ENCODE measurements at places on chromosomes 13 and 19.
A peak's percentile ranks its signal among the peaks of the same experiment; 100 is the strongest.

GRCh38 chr13:48879432-48879831, 96.3 kb upstream of the FNDC3A start:
- no peak for DNase-seq

GRCh38 chr19:30155381-30156200, 213.6 kb downstream of the URI1 start:
- DNase-seq = no peak

DNA sequence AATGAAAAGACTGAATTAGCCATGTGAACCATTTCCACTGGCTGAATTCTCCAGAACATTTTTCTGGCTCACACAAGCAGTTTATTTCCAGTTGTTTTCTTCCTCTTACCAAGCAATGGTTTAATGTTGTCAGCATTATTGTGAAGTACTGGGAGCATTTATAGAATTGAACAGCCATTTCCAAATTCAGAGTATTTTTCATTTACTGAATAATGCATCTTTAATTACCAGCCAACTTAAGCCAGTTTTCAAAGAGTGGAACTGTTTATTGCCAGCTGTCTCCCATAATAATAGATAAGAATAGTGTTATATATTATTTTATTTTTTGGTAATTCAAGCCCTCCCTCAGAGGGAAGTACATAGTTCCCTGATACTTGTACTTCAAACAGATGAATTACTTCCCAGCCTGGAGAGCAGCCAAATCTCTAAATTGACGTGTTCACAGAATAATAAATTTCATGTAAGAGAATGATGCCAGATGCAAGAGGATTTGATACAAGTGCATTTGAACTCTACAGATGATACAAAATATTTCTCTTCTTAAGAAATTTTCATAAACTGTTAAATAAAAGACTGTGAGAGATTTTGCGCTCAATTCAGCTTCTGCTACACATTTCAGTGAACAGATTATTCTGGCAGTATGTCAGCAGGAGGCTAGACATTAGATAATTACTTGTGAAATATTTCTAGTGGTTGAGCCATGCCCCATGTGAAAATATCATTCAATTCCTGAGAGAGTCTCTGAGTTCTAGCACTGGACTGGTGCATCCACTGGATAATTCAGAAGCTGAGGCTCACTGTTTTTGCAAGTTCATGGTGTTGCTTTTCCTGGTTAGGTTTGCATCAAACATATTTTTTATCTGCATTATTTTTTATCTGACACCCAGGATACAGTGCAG, 315.9 kb downstream of the SLC7A1 start:
- no peak for DNase-seq

- no peak for DNase-seq
These were observed 17.4 kb downstream of the SLC7A9 start for GRCh38 chr19:32852216-32852615.

DNA sequence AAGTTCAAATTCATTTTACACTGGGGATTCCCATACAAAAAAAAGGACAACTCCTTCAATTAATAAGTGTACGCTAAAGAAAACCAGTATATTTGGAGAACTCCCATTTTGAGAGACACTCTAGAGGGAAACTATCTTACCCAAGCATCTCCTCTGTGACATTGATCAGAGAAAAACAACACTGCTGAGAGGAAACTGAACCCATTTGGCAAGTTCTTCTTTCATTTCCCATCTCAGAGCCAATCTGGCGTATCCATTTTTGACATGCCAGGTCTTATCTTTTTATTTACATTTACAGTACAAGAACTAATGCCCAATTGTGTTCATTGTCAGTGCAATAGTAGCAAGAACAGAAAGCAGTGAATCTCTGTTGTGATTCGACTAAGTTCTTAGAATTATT, 30.1 kb downstream of the LIG4 start:
- DNase-seq = no peak

- DNase-seq = peak; percentile 60
These were observed 107.2 kb downstream of the FNDC3A start for GRCh38 chr13:49082653-49083536.

All from fibroblast of gingiva (primary cell).